Sciatic nerve (tissue), 2 donors: ENCODE measurements at places on chromosomes 3 and 15. TPM values are rescaled to one million over a fixed set of nuclear protein-coding genes. Genes with fewer than 3 reads are reported as not detected.

- DNase-seq, result no peak
These were observed 156.8 kb downstream of the TBC1D5 start for GRCh38 chr3:17585394-17586325.

DNA sequence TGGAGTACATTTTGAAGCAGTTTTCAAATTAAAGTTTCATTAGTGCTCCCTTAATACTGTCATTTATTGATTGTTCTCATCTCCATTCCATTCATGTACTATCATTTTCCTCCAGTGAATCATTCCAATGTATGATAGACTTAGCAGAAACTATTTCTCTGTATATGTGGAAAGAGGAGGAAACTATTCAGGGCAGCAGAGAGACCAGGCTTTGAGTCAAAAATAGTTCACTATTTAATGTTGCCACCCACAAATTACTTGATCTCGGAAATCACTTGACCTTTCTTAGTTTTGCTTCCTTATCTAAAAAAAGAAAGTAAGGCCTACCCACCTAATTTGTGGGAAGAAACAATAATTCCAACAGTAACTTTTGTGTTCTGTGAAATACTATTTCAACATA, 610.5 kb upstream of the ZNF385D start:
- DNase-seq, result no peak

The GOLGA8M gene
- 16.0 TPM for total RNA-seq

The SERINC4 gene
- total RNA-seq, result 0.31 TPM

The HDGFL3 gene
- total RNA-seq, result 53.8 TPM

GRCh38 chr15:31893780-31894179, 136.5 kb upstream of the CHRNA7 start:
- DNase-seq, result no peak

The FSIP1 gene
- 0.85 TPM for total RNA-seq

DNA sequence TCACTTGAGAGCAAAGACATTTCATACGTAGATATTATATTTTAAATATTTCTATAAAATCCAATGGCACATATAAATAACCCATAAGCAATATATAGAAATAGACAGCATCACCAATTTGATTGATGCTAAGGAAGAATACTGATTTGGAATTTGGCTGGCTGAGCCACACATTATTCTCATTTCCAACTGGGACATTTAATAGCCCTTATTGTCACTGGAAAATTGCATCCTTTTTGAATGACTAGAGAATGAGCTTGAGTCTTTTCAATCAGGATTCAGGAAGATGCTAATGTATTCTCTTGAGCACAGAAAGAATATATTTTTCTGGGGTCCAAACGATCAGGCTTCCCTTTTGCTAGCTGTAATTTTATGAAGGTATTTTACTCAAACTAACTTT, 70.9 kb upstream of the KCNH8 start:
- no peak for DNase-seq

The GOLGA6L4 gene
- 9.4 TPM for total RNA-seq

DNA sequence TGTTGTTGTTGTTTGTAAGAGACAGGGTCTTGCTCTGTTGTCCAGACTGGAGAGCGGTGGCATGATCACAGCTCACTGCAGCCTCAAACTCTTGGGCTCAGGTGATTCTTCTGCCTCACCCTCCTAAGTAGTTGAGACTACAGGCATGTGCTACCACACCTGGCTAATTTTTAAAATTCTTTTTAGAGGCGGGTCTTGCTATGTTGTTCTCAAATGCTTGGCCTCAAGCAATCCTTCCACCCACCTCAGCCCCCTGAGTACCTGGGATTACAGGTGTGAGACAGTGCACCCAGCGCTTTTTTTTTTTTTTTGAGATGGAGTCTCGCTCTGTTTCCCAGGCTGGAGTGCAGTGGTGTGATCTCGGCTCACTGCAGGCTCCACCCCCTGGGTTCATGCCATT, 46.7 kb downstream of the TMOD3 start:
- no peak for DNase-seq

DNA sequence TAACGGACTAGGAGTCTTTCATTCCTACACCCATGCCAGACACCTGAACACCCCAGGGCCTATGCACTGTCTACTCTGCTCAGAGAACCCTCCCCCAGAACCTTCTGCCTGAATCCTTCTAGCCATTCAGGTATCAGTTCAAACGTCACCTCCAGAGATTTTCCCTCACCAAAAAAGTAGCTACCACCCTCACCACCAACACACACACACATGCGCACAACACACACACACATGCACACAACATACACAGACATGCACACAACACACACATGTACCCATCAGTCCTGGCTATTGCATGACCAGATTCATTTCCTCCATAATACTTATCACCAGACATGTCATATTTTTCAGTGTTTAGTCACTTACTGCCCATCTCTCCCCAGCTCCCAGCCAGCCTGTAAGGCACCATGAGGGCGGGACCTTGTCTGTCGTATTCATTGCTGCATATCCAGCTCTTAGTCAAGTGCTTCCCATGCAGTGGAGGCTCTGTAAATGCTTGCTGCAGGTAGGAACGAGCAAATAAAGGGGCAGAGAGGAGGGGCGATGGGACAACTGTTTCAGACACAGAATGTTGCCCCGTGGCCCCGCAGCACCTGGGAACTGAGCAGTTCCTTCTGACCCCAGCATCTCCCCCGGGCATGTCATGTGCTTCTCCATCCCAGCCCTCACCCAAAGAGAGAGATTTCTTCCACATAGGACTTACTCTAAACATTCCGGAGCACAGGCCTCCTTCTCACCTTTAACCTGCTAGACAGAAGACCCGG, 29.2 kb downstream of the XXYLT1 start:
- DNase-seq, result no peak

- no peak for DNase-seq
These were observed 14.6 kb downstream of the SPINK8 start for GRCh38 chr3:48318713-48319468.

DNA sequence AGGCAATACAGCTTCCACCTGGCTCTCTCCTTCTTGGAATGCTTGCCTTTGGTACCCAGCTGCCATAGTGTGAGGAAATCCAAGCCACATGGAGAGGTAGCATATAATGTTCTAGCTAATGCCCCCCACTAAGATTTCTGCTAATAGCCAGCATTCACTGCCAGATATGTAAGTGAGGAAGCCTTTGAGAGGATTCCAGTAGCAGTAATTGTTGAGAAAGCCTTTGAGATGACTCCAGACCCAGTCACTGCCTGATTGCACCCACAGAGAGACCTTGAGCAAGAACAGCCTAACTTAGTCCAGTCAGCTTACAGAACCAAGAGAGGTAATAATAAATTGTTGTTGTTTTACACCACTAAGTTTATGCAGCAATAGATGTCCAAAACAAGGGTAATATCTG, 63.1 kb downstream of the STRIT1 start:
- no peak for DNase-seq

The PHC3 gene
- total RNA-seq, result 142 TPM

- no peak for DNase-seq
These were observed 7.2 kb downstream of the CLCN2 start for GRCh38 chr3:184354121-184354728.

GRCh38 chr3:52277071-52277964, 1.1 kb downstream of the WDR82 start:
- peak; percentile 90 for DNase-seq

GRCh38 chr3:45972534-45973402, 22.9 kb downstream of the FYCO1 start:
- DNase-seq, result no peak

DNA sequence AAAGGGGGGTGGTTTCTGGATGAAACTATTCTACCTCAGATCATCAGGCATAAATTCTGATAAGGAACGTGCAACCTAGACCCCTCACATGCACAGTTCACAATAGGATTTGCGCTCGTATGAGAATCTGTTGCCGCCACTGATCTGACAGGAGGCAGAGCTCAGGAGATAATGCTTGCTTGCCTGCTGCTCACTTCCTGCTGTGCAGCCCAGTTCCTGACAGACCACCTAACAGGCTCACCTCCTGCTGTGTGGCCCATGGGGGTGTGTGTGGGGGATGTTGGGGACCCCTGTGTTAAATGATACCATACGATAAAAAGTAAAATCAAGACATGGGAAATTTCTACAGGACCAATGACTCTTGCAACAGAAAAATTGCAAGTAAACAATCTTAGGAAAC, 24.0 kb downstream of the CP start:
- no peak for DNase-seq

The GPR62 gene
- 0.13 TPM for total RNA-seq

The GOLGA6B gene
- not detected for total RNA-seq

The IQCB1 gene
- 22.7 TPM for total RNA-seq

DNA sequence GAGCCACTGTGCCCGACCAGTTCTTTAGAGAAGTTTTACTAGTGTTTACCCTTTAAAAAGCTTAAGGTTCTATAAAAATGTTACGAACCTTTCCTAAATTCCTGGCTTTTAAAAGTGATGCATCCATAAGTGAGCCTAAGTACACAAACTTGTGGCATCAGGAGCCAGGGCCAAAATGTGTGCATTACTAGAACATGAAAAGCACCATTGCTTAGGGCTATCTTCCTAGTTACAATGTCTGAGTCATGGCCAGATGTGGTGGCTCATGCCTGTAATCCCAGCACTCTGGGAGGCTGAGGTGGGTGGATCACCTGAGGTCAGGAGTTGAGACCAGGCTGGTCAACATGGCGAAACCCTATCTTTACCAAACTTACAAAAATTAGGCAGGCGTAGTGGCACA, 39.9 kb downstream of the LEO1 start:
- DNase-seq, result no peak

DNA sequence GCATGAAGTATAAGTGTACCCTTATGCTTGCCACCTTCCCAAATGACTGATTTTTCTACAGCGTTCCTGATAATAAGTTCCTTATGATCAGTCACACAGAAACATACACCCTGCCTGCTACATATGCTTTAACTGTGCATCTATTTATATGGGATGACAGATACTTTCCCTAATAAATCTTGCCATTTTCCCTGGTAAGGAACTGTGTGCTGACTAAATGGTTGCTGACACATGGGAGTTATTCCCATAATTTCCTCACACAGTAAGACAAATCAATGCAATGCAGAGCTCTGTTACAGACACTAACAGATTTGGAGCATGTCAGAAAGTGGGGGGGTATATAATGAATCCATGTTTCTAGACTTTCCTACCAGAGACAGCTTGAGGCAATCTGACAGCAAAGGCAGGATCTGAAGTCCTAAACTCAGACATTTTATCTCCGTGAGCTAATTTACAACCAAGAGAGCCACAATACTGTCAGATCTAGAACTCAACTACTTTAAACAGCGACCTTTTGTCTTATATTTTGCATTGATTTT, 86.9 kb upstream of the TCF12 start:
- DNase-seq, result no peak
